ENCODE measurements at places on chromosomes 2 and 18. TPM values are rescaled to one million over a fixed set of nuclear protein-coding genes. Genes with fewer than 3 reads are reported as not detected.

CCDC68 gene
- total RNA-seq, result not detected

YPEL5 gene
- 79.4 TPM for total RNA-seq

NT5C1B gene
- not detected for total RNA-seq

DTNA gene
- total RNA-seq, result 10.9 TPM

CSRNP3 gene
- total RNA-seq, result 29.6 TPM

NEB gene
- 0.92 TPM for total RNA-seq

KYNU gene
- total RNA-seq, result 0.20 TPM

SLC5A7 gene
- not detected for total RNA-seq

CYP26B1 gene
- 1,322 TPM for total RNA-seq

CYP1B1 gene
- total RNA-seq, result 55.6 TPM

IL36B gene
- total RNA-seq, result not detected

AQP12A gene
- total RNA-seq, result not detected

LRP2 gene
- 54.2 TPM for total RNA-seq

IL18R1 gene
- 0.71 TPM for total RNA-seq

REG1A gene
- not detected for total RNA-seq

ALK gene
- 0.09 TPM for total RNA-seq

C2orf92 gene
- 20.0 TPM for total RNA-seq

OSBPL6 gene
- total RNA-seq, result 3.1 TPM

PLCL1 gene
- 2.0 TPM for total RNA-seq

ATP6V1C2 gene
- 0.09 TPM for total RNA-seq

TDRD15 gene
- total RNA-seq, result not detected

GKN1 gene
- total RNA-seq, result not detected

GKN2 gene
- not detected for total RNA-seq

MOGAT1 gene
- not detected for total RNA-seq

IL1RL2 gene
- total RNA-seq, result not detected

DYNC1I2 gene
- total RNA-seq, result 111 TPM

ZNF516 gene
- total RNA-seq, result 90.9 TPM

ANKRD30BL gene
- total RNA-seq, result not detected

ITGA4 gene
- 1.8 TPM for total RNA-seq

RGPD4 gene
- total RNA-seq, result 0.23 TPM

PLGLB2 gene
- total RNA-seq, result 7.4 TPM

ANKRD30B gene
- total RNA-seq, result not detected

MC4R gene
- total RNA-seq, result not detected

IL1R2 gene
- total RNA-seq, result not detected

PTPN4 gene
- 49.1 TPM for total RNA-seq

EML6 gene
- total RNA-seq, result 0.93 TPM

EFHD1 gene
- total RNA-seq, result 5.4 TPM

CD8B2 gene
- total RNA-seq, result not detected

METAP1D gene
- 15.0 TPM for total RNA-seq

LINC00305 gene
- not detected for total RNA-seq

LRRC30 gene
- not detected for total RNA-seq

PROM2 gene
- total RNA-seq, result 20.3 TPM

HDHD2 gene
- 44.0 TPM for total RNA-seq

NT5DC4 gene
- not detected for total RNA-seq

CHRNA1 gene
- not detected for total RNA-seq

CNTNAP5 gene
- 0.29 TPM for total RNA-seq

OR6B2 gene
- total RNA-seq, result not detected

KATNAL2 gene
- 8.9 TPM for total RNA-seq

DYSF gene
- 1.4 TPM for total RNA-seq

Measured in mesothelial cell of epicardium (in vitro differentiated cells).